ENCODE measurements at places on chromosomes 12 and 14.
A peak's percentile ranks its signal among the peaks of the same experiment; 100 is the strongest.

DNA sequence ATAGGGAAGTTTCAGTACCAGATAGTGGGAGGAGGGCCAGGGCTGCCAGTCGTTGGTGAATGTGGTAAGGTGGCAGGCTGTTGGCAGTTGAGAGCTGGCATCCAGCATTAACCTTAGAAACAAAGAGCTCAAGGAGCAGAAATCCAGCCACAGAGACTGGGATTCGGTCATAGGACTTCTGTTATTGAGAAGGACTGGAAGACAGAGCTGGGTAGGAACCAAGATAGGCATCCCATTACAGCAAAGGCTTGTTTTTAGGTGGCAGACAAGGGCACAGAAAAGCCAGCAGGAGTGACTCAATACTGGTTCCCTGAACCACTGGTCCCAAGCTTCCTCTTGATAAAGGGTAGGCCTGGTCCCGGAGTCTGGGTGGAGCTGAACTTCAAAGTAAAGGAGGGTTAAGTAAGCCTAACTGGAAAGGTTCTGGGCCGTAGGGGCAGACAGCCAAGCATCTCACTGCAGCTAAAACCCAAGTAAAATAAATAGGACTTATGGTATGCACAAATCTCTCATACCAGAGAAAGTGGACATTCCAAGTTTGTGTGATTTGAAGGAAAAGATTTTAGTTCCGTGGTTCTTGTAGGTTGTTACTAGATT lies 147.9 kb downstream of the ETV6 start:
- no peak for DNase-seq

- no peak for DNase-seq
These were observed 15.5 kb downstream of the SCAF11 start for GRCh38 chr12:45974883-45975282.

GRCh38 chr12:44497044-44497443 lies 379.1 kb downstream of the NELL2 start:
- DNase-seq: no peak

DNA sequence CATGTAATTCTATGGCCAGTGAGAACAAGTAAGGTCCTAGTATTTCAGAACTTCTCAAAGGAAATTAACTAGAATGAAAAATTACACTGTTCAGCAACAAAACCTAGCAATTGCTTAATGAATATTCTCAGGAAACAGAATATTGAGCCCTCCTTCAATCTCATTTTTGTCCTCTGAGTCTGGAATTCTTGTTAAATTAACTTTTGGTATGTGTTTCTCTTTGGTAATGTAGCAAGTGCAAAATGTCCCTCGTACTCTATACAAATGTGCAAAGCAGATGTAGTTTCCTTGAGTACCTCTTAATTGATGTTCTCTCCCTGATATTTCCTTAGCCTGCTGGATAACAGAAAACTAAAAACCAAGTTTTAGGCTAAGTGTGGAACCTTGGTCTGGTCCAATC lies 190.8 kb upstream of the CNOT2 start:
- no peak for DNase-seq

DNA sequence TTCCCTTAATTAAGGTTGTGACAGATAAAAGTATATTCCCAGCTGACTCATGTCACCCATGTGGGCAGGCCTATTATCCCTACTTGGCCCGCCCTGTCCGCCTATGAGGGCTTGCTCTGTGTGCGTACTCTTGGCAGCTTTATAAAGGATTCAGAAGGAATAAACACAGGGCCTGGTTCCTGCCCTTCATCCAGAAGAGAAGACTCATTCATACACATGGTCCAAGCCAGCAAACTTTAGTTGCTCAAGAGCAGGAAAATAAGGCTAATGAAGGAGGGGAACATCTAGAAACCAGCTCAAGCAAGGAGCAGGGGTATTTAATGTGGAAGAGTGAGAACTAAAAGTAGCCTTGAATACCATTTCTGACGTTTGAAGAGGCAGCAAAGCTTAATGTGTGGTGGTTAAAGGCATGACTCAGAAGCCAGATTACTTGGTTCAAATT lies 141.9 kb downstream of the CRADD start:
- no peak for DNase-seq

- no peak for DNase-seq
These were observed 51.5 kb upstream of the SLC2A13 start for GRCh38 chr12:40157336-40157735.

- DNase-seq: no peak
These were observed 34.2 kb downstream of the CKAP4 start for GRCh38 chr12:106213662-106214061.

GRCh38 chr12:24725616-24726015 lies 223.3 kb downstream of the BCAT1 start:
- no peak for DNase-seq

- no peak for DNase-seq
These were observed 3.4 kb upstream of the MYRFL start for GRCh38 chr12:69821456-69822159.

DNA sequence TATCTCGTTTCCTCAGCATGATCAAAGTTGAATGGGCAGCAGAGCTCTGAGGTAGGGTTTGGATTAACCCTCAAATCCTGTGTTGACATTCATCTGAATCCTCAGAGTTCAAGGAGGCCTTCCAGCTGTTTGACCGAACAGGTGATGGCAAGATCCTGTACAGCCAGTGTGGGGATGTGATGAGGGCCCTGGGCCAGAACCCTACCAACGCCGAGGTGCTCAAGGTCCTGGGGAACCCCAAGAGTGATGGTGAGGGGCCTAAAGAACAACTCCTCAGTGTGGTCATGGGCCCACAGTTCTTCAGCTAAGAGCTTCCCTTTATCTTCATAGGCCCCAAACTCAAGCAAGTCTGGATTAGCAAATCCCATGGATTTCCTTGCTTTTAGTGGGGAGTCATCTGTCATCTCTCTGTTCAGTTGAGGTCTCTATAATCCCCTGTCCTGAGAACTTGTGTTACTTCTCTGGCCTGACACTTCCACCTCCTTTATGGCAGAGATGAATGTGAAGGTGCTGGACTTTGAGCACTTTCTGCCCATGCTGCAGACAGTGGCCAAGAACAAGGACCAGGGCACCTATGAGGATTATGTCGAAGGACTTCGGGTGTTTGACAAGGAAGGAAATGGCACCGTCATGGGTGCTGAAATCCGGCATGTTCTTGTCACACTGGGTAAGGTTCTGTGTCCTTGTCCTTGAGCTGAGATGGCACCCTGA lies 1.5 kb downstream of the MYL6 start:
- DNase-seq: no peak

GRCh38 chr14:29085546-29085945 lies 319.0 kb downstream of the FOXG1 start:
- no peak for DNase-seq

GRCh38 chr12:130559806-130560205 lies 156.3 kb downstream of the RIMBP2 start:
- no peak for DNase-seq

DNA sequence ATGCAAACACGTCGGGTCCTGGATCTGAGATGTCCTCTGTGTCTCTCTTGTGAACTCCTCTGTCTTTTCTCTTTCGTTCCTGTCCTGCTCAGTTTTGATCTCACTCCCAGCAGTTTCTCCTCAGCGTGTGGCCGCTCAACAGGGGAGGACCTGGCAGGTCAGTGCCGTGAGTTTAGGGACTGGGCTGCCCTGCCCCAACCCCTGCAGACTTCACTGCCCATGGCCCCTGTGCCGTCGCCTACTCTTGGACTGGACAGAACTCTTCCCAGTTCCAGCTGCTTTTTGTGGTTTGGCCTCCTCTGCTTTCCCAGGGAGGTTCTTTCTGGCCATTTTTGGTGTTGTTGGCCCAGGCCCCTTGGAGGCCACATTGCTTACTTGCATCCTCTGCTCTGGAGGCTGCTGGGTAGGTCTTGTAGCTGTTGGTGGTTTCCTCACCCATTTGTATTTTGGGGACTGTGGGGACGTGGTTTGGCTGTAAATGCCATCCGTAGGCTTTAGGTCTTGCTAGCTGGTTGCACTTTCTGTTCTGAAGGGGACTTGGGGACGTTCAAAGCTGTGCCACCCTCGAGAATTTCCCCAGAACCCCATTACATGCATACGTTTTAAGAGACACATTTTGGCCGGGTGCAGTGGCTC lies 20.0 kb upstream of the DNAH10 start:
- DNase-seq: no peak

GRCh38 chr14:72554401-72554800 lies 339.5 kb downstream of the DPF3 start:
- DNase-seq: no peak

- no peak for DNase-seq
These were observed 218.7 kb upstream of the NOS1 start for GRCh38 chr12:117580015-117580717.

DNA sequence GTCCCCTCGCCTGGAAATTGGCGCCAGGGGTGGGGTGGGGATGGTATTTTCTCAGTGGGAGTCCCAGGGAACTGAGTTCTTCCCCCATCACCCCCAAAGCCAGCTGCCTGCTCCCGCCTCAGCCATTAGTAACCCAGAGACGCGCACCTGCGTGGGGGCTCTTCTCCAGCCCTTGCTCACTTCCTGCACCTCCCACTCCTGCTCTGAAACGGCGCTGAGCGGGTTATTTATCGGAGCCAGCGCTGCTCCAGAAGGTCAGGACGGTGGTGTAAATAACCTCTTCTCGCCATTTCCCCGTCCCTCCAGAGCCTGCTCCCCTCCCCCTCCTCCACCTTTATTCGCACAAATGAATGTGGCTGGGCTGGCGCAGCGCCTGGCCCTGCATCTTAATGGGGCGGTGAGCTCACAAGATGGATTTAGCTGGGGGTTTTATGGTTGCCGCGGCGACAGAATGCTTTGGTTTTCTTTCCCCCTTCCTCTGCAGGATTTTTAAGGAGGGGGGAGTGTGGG lies 12.2 kb downstream of the GPR84 start:
- DNase-seq: no peak

GRCh38 chr12:112190231-112191025 lies 65.1 kb downstream of the TRAFD1 start:
- no peak for DNase-seq

DNA sequence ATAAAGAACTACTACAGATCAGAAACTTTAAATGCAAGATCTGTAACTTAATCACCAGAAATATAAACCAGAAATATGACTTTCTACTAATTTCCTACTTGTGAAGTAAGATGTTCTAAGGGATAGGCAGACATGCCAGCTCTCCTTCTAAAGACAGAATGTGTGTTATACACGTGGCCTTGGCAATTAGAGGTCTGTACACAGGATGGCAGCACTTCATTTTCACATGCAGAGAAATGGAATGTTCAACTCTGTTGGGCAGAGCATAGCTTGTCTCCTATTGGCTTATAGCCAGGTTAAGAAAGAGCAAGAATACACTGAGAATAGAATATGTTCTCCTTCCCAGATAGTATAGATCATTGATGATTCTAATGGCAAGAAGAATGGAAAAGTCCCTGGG lies 403.8 kb downstream of the DAD1 start:
- DNase-seq: no peak

DNA sequence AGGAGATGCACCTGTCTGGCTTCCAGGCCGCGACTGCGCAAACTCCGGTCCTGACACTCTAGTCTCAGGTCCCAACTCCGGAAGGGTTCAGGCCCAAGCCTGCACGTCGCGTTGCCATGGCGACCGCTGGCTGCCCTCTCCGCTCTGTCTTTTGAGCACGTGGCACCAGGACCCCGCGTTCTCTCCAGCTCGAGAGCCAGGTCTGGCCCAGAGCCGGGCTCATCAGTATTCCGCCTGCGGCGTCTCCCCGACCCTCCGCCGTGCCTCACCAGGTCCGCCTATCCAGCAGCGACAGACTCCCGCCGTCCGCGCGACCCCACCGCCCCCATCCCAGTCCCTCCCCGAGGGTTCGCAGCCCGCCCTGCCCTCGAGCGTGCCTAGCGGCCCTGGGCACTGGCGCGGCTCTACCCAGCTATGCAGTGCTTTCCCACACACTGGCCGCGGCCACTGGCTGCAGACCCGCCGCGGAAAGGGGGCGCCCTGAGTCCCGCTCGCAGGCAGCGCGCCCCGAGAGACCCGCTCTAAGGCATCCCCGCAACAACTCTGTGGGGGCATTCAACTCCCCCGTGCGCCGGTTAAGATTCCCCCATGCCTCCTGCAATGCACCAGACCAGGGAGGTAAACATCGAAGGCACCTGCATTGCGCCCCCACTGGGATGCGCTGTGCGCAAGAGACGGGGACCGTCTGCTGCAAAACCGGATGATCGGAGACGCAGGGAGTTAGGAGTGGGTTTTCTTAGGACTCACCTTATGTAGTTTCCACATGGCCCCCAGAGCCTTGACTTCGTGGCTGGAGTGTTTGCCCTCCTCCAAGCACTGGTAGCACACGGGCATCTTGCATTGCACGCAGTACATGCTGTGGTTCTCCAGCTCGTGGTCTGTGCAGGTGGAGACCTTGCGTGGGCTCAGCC lies 1.3 kb downstream of the TRIM9 start:
- DNase-seq: peak; percentile 26

Measured in stimulated activated CD4-positive, alpha-beta T cell treated with anti-CD3 and anti-CD28 coated beads, TNF-alpha, amount 100 ng/mL, for 1 hour (primary cell).